Endothelial cell of umbilical vein (primary cell): ENCODE measurements at places on chromosomes 3 and 15. TPM values are rescaled to one million over a fixed set of nuclear protein-coding genes. Genes with fewer than 3 reads are reported as not detected.

- H3K27ac ChIP-seq, result no peak overlapping the region
- H3K4me3 ChIP-seq, result no peak overlapping the region
- H3K4me1 ChIP-seq, result peaks cover 15% of the 10 kb centered on the region
- H3K27me3 ChIP-seq, result no peaks in the 10 kb centered on the region
- no peak for DNase-seq
- H3K36me3 ChIP-seq, result peaks cover 10% of the 10 kb centered on the region
Measured at GRCh38 chr3:146187334-146187950, 26.5 kb upstream of the PLOD2 start.

Gene GABRG3
- not detected in 2 replicates for total RNA-seq

Gene CCR8
- total RNA-seq, result not detected in 2 replicates

Gene KLHL40
- not detected in 2 replicates for total RNA-seq

Gene RTP1
- not detected in 2 replicates for total RNA-seq

- H3K4me1 ChIP-seq, result no peaks in the 10 kb centered on the region
- DNase-seq, result no peak
- H3K36me3 ChIP-seq, result no peaks in the 10 kb centered on the region
- no peaks in the 10 kb centered on the region for H3K27me3 ChIP-seq
- H3K4me3 ChIP-seq, result no peak overlapping the region
Measured at GRCh38 chr3:62705721-62706120, 169.5 kb downstream of the CADPS start.

GRCh38 chr3:129039271-129040038 is 21.1 kb upstream of the GP9 start:
- no peak overlapping the region for H3K4me3 ChIP-seq
- H3K36me3 ChIP-seq, result no peaks in the 10 kb centered on the region
- no peak for DNase-seq
- no peaks in the 10 kb centered on the region for H3K4me1 ChIP-seq

GRCh38 chr3:88460369-88460768 is 310.6 kb downstream of the C3orf38 start:
- DNase-seq, result no peak
- no peak overlapping the region for H3K27ac ChIP-seq
- no peaks in the 10 kb centered on the region for H3K4me1 ChIP-seq
- no peak overlapping the region for H3K4me3 ChIP-seq
- H3K36me3 ChIP-seq, result no peaks in the 10 kb centered on the region

Gene SLC6A1
- not detected in 2 replicates for total RNA-seq

DNA sequence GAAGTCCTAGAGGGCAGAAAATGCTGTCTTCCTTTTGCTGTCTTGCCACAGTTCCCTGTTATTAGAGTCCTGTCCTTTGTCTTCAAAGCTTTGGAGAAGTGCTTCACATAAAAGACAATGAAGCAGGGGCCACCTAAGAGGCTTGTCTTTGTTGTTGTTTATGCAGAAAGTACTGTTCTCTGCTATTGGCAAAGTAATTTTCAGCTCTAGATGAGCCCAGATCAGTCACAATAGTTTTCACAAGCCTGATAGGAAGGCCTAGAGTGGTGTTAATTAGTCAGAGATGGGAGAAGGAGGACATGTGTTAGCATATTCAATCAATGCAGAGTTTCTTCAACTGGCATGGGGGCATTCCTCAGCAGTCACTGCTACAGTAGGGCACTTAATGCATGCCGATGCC is 300.0 kb downstream of the PTPRG start:
- no peak overlapping the region for H3K4me3 ChIP-seq
- no peak overlapping the region for H3K27ac ChIP-seq
- no peaks in the 10 kb centered on the region for H3K27me3 ChIP-seq
- no peaks in the 10 kb centered on the region for H3K4me1 ChIP-seq

Gene MESP2
- total RNA-seq, result 0.42 TPM in 1 of 2 replicates, not detected in the other

Gene PLOD2
- total RNA-seq, result 193 and 228 TPM in 2 replicates
